ENCODE measurements at places on chromosomes 7 and 10.
A peak's percentile ranks its signal among the peaks of the same experiment; 100 is the strongest.

DNA sequence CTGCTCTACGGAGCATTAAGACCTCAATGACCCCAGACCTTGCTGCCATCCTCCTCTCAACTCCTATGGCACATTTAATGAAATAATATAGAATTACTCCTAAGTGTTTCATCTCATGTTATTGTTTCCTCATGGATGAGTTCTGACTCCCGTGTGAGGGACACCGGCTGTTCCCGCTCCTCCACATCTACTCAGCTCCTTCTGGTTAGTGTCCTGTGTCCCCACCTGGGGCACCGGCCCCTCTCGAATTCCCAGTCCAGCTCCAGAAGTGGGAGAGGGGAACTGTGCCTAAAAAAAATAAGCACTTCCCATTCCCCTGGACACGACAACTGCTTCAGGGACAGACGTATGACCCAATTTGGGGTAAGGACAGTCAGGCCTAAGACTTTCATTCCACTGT lies 58.3 kb downstream of the PIP4K2A start:
- no peak for DNase-seq

DNA sequence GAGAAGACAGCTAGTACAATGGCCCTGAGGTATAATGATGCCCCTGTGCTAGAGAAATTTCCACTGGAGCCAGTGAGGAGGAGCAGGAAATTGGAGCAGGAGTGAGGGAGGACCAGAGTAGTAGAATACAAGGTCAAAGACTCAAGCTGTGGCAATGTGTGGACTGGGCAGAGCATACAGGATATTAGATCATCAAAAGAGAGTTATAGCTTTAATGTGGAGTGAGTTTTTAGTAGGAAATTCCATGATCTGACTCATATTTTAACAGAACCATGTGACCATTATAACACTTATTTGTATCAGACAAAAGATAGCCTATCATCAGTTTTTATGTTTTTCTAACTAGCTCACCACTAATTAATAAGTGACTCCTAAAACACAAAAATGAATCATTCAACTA lies 154.1 kb downstream of the DGKB start:
- DNase-seq = no peak

GRCh38 chr10:42149722-42150427 lies 488.5 kb downstream of the ZNF33B start:
- DNase-seq = no peak

DNA sequence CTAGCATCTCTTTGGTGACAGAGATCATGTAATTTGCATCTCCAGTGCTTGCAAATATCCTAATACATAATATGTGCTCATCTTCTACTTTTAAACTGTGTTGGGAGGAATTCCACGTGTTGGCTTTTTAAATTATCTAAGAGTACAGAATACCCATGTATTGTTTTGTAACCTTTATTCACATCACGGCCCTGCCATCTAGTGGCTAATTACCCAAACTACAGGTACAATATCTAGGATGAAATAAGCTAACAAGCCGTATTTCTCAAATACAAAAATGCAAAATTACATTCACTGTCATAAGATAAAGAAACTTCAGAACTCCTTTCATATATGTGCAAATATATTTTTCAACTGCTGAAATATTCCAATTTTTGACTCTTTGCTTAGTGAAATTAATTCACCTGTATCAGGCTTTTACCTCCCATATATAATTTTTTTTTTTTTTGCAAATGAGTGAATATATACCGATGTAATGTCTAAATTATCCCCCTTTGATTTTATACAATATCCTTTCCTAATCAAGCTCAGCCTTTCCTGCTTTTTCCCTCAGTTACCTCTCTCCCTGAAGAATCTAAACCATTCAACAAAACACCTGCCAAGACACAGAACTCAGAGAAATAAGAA lies 30.3 kb upstream of the LSM8 start:
- DNase-seq = no peak

GRCh38 chr7:8362723-8363369 lies 70.6 kb upstream of the NXPH1 start:
- DNase-seq = no peak

- no peak for DNase-seq
Observed at GRCh38 chr10:105950410-105950809, 1214.1 kb downstream of the SORCS1 start.

DNA sequence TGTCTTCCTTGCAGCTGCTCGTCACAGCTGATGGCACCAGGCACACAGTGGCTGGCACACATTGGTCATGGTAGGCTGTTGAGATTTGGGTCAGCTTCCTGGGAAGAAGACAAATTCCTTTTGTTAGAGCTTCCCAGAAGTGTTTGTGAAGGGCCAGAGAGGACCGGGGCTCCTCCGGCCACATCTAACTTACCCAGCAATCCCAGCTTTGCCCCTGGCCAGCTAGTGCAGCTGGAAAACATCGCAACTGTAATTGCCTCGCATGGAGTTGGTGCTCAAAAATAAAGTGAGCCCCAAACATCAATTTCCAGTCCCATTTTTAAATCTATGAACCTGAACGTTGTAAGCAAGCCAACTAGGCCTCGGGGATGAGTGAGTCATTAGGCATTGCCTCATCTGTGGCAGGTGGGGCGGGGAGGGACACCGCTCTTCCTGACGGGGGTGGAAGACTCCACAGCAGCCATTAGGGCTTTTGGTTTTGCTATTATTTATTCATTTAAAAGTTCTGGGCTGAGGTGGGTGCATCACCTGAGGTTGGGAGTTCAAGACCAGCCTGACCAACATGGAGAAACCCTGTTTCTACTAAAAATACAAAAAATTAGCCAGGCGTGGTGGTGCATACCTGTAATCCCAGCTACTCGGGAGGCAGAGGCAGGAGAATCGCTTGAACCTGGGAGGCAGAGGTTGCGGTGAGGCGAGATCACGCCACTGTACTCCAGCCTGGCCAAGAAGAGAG lies 12.4 kb downstream of the CPA5 start:
- DNase-seq = no peak

- no peak for DNase-seq
Observed at GRCh38 chr10:58859526-58859925, 316.9 kb upstream of the PHYHIPL start.

- DNase-seq = no peak
Observed at GRCh38 chr10:77359287-77359691, 278.3 kb downstream of the KCNMA1 start.

GRCh38 chr7:1428941-1429501 lies 30.2 kb downstream of the MICALL2 start:
- no peak for DNase-seq

- no peak for DNase-seq
Observed at GRCh38 chr7:28977881-28978280, 19.8 kb upstream of the TRIL start.

- DNase-seq = no peak
Observed at GRCh38 chr7:157017603-157018327, 7.3 kb upstream of the MNX1 start.

DNA sequence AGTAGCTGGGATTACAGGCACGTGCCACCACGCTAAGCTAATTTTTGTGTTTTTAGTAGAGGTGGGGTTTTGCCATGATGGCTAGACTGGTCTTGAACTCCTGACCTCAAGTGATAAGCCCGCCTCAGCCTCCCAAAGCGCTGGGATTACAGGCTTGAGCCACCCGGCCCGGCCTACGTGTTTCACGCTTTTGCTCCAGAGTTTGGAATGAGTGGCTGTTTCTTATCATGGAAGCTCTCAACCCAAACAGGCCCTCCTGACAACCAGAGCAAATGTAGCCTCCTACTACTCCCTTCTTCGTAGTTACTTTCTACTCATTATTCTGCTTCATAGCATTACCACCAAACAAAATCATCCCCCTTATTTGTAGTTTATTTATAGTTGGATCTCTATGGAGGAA lies 26.8 kb upstream of the CASD1 start:
- DNase-seq = no peak

GRCh38 chr7:48365010-48365409 lies 193.8 kb downstream of the ABCA13 start:
- no peak for DNase-seq

GRCh38 chr10:62584731-62585130 lies 210.6 kb downstream of the ZNF365 start:
- no peak for DNase-seq

DNA sequence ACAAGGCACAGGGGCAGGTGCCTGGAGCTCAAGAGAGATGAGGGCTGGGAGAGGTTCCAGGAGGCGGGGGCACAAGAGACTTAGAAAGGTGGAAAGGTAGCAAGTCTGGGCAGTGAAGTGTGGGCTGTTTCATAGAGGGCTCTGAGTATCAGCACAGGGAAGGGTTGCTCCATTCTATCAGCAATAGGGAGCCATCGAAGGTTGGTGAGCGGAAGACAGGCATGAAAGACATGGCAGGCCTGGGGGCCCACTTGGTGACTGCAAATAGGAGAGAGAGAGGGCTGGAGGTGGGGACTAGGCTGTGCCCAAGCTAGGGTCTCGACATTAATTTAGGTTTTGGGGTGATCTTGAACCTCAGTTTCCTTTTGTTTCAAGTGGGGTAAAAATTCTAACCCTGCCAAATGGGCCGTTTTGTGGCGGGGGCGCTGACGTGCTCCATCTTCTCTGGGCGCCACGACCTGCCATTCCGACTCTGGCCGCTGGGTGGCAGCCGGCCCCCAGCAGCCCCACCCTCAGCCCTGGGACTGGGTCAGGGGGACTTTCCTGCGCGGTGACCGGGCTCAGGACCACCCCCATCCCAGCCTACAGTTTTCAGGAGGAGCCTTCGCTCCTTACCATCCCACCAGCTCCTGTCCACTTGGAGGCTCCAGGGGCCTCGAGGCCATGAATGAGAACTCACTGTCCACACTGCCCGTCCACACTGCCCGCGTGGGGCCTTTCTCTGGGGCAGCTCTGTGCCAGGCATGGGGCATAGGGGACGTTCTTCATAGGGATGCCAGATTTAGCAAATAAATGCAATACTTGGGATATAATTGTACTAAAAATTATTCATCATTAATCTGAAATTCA lies 37.2 kb upstream of the PCBD1 start:
- peak; percentile 21 for DNase-seq

DNA sequence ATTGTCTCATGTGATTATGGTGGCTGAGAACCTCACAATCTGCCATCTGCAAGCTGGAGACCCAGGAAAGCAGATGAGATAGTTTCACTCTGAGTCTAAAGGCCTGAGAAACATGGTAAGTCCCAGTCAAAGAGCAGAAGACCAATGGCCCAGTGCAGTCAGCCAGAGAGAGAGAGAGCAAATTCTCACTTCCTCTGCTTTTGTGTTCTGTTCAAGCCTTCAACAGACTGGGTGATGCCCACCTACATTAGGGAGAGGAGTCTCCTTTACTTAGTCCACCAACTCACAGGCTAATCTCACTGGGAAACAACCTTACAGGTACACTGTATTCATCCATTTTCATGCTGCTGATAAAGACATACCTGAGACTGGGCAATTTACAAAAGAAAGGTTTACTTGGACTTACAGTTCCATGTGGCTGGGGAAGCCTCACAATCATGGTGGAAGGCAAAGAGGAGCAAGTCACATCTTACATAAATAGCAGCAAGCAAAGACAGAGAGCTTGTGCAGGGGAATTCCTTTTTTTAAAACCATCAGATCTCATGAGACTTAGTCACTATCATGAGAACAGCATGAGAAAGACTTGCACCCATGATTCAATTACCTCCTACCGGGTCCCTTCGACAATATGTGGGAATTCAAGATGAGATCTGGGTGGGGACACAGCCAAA lies 4.7 kb upstream of the FRMPD2 start:
- no peak for DNase-seq

DNA sequence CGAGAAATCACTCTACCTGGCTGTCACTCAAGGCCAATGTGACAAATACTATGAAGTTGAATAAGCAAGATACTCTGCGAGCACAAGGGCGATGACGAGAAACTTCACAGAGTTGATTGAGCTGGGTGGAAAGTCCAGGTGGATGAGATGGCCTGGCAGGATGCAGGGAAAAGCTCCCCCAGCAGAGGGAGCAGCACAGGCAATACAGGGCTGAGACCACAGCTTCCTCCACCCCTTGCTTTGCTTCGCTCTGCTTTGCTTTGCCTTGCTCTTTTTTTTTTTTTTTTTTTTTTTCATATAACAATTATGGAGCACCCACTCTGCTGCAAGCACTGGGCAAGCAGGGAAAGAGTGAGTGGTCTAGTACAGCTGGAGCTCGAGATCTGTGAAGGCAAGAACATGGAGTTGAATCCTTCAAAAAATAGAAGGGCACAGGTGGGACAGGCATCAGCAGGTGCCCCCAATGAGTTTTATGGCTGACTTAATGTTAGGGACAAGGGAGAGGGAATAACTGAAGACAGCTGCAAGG lies 88.3 kb downstream of the CABCOCO1 start:
- DNase-seq = peak; percentile 36

GRCh38 chr10:119116326-119116951 lies 12.5 kb downstream of the DENND10 start:
- no peak for DNase-seq

DNA sequence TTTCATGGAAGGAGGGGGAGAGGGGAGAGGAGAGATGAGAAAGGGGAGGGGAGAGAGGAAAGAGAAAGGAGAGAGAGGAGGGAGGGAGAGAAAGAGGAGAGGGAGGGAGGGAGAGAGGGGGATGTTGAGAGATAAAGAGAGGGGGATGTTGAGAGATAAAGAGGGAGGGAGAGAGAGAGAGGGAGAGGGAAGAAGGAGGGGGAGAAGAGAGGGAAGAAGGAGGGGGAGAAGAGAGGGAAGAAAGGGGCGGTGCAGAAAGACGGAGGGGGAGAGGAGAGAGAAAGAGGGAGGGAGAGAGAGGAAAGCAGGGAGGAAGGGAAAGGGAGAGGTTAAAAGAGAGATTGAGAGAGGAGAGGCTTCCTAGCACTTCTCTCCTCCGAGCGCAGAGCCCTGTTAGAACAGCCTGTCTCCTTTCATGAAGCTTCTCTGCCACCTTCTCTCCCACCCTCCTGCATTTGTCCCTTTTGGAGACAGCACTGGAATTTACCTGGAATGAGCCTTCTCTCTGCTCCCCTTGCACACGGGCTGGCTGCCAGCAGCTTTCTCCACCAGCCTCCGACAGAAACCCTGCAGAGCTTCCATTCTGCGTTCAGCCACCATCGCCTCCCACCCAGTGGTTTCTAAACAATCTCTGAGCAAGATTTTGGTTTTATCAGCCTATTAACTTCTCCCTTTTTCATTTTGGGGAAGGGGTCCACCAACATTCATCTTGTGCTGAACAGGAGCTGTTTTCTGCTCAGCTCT lies 74.0 kb upstream of the CARD11 start:
- DNase-seq = no peak

- DNase-seq = no peak
Observed at GRCh38 chr7:103379270-103379975, 32.0 kb downstream of the PSMC2 start.

- no peak for DNase-seq
Observed at GRCh38 chr7:41889040-41889439, 186.2 kb upstream of the INHBA start.

DNA sequence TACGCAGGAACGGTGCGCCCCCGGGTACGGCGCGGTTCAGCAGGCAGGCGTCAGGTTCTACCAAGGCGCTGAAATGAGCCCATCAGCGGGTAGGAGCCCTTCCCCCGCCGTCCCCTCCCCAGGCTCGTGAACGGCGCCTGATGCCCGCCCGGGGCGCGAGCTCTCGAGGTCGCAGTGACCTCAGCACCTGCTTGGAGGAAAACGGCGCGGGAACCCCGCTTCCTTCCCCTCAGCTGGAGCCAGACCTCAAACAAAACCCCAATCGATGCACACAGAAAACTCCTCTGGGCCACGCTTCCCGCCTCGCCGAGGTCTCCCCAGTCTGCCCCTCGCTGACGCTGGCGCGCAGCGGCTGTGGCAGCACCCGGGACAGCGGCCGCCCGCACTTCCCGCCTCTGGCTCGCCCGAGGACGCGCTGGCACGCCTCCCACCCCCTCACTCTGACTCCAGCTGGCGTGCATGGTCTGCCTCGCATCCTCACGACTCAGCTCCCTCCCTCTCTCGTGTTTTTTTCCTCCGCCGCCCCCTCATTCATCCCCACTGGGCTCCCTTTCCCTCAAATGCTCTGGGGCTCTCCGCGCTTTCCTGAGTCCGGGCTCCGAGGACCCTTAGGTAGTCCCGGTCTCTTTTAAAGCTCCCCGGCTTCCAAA lies 514 bp upstream of the GAD2 start:
- peak; percentile 27 for DNase-seq
